ENCODE measurements at places on chromosomes 2 and 18. TPM values are rescaled to one million over a fixed set of nuclear protein-coding genes. Genes with fewer than 3 reads are reported as not detected.
A peak's percentile ranks its signal among the peaks of the same experiment; 100 is the strongest.

The CHRND gene
- not detected for total RNA-seq

GRCh38 chr2:179247318-179248023 is 17.2 kb downstream of the SESTD1 start:
- DNase-seq, result no peak

The EGR4 gene
- 0.81 TPM for total RNA-seq

GRCh38 chr2:207434306-207434705 is 95.5 kb upstream of the CREB1 start:
- DNase-seq, result no peak

GRCh38 chr2:231621051-231621879 is 28.6 kb downstream of the TEX44 start:
- DNase-seq, result peak; percentile 88

The KCNJ3 gene
- 0.17 TPM for total RNA-seq

The LIMS2 gene
- not detected for total RNA-seq

GRCh38 chr2:68799140-68800026 is 64.8 kb downstream of the ARHGAP25 start:
- no peak for DNase-seq

- DNase-seq, result no peak
These were observed 37.6 kb downstream of the NPC1 start for GRCh38 chr18:23548719-23549118.

The LBX2 gene
- total RNA-seq, result 3.0 TPM

GRCh38 chr2:225354281-225354774 is 45.2 kb upstream of the NYAP2 start:
- no peak for DNase-seq

DNA sequence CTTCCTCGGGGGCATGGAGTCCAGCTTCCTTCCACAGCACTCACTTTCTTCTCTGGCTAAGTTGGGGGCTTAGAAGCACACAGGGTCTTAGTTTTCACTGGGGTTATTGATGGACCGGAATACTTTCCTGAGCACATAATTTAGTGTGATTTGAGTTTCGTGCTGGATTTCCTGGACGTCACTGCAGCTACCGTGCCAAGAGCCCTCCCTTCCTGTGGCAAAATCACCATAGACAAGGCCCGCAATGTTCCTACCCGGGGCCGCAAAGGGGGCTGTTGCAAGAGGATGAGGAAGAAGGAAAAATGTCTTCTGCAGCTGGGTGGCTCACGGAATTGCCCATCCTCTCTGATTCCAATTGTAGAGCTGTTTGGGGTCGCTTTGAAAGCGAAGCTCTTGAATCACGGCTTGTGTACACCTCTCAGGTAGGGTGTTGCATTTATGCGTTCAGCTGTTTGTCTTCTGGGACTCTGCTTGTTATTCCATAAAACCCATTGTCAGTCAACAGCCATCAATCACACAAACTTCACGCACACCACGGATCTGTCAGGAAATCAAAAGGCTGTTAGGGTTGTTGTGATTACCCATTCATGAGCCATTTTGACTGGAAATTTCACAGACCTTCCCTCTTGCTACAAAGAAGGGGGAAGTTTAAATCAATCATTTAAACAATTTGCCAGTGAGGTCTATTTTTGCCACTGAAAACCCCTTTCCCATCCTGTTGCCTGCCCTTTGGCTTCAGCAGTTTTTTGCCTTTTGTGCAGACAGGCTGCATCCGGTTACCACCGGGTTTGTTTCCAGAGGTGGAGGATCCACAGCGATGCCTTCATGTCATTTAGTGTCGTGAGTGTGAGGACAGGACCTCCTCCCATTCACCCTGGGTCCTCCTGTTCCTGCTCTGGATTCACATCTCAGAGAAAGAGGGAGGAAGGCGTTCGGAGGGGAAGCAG is 36.0 kb downstream of the SMIM21 start:
- DNase-seq, result no peak

The PDCD1 gene
- total RNA-seq, result not detected

DNA sequence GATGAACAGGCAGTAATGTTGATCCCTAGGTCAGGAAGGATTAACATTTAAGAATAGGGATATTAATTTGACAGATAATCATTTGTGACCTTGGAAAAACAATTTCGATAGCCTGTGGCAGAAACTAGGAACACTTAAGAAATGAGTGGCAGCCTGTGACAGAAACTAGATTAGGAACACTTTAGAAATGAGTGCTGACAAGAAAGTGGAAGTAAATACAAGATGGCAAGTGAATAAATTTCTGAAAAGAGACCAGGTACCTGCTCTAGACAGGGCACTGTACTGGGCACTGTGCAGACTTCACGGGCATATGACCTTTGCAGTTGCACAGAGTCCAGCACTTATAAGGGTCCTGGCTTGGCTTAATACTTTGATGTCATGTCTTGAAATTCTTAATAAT is 5.5 kb upstream of the HNRNPA3 start:
- DNase-seq, result no peak

The KIAA2012 gene
- total RNA-seq, result 0.17 TPM

DNA sequence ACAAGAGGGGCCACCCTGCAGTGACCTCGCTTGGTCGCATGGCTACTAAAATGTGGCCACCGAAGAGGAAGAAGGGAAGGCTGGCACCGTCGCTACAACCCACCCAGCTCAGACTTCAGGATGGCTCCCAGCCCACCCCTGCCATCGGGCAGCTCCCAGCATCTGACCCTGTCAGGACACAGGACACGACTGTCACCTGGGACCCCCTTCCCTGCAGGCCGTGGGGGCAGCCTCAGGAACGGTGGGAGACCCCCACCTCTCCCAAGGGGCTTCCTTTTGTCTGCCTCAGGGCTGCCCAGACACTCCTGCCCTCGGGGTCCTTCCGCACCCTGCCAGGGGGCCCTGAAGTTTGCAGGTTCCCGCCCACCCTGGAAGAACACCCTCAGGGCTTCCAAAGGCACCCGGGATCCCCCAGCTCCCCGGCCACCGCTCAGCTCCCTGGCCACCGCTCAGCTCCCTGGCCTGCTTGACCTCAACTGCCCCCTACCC is 7.7 kb downstream of the RTP5 start:
- no peak for DNase-seq

GRCh38 chr2:218010140-218010983 is 7.6 kb upstream of the TNS1 start:
- DNase-seq, result peak; percentile 76

DNA sequence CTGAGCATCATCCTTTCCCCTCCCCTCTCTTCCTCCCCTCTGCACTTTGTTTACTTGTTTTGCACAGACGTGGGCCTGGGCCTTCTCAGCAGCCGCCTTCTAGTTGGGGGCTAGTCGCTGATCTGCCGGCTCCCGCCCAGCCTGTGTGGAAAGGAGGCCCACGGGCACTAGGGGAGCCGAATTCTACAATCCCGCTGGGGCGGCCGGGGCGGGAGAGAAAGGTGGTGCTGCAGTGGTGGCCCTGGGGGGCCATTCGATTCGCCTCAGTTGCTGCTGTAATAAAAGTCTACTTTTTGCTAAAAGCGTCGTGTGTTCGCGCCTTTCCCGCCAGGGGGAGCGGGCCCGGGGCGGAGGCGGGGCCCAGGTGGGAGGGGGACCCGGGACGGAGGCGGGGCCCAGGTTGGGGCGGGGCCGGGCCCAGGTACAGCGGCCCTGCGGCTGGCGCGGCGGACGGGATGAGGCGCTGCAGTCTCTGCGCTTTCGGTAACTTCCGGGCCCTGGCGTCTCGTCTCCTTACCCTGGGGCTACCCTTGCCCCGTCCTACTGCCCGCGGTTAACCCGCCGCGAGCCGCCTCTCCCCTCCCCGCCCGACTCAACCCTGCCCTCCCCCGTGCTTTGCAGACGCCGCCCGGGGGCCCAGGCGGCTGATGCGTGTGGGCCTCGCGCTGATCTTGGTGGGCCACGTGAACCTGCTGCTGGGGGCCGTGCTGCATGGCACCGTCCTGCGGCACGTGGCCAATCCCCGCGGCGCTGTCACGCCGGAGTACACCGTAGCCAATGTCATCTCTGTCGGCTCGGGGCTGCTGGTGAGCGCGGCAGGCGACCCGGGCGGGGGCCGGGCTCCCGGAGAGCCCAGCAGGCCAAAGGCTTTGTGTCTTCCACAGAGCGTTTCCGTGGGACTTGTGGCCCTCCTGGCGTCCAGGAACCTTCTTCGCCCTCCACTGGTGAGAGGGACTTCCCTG is at the start of gene KRTCAP3:
Gene KRTCAP3 (plus strand): TSS at position 424 of the 962 bp plus-strand sequence. CDS start 32 bp downstream, at position 456.
- DNase-seq, result peak; percentile 94

- no peak for DNase-seq
These were observed 5.2 kb downstream of the GBX2 start for GRCh38 chr2:236162882-236163470.
